ENCODE measurements at places on chromosomes 11 and 22. TPM values are rescaled to one million over a fixed set of nuclear protein-coding genes. Genes with fewer than 3 reads are reported as not detected.

Gene TOB2
- 46.6 TPM for total RNA-seq

Gene THY1
- total RNA-seq = 376 TPM

DNA sequence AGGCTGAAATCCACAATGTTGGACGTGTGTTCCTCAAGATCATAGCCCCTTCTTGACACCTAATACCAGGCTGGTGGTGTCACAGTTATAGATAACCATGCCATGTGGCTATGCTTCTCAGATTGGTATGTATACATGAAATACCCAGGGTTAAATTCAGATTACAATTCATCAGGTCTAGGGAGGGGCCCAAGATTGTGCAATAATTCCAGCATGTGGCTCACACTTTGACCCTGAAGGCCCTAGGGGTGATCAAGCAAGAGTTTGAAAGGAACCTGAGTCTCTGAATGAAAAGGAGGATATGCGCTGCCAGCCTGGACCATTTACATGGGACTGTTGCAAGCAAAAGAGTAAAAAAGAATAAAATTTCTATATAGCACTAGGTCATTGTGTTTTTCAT is 7.4 kb downstream of the OR4C6 start:
- DNase-seq = no peak

DNA sequence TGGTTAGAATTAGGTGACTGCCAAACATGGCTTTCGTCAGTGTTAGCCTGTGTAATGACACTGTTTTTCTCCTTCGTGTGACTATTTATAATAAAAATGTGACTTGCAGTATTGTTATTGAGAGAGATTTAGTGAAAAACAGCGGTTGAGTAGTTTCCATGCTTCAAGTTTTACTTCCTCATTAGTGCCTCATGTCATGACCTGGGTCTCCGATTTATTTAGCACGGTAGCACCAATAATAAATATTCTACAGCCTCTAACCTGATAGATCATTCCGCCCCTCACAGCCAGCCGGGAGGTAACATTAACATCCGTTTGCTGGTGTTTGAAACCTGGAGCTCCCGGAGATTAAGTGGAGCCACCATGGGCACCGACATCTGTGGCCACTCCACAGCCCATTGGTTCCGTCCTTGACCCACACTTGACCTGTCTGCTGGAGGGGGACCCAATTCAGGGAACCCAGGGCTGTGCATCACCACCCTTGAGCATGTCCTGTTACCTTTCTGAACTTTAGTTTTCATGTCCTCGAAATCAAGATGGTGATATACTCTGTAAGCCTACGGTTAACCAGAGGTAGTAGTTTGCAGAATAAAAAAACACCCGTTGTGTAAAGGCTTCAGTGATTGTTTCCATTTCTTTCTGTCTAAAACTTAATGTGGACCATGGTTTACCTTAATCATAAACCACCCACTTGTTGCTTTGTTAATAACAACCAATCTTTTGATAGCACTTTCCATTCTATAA is 104.1 kb downstream of the ATXN10 start:
- no peak for DNase-seq

- DNase-seq = no peak
Measured at GRCh38 chr11:74037309-74037708, 28.4 kb upstream of the UCP3 start.

DNA sequence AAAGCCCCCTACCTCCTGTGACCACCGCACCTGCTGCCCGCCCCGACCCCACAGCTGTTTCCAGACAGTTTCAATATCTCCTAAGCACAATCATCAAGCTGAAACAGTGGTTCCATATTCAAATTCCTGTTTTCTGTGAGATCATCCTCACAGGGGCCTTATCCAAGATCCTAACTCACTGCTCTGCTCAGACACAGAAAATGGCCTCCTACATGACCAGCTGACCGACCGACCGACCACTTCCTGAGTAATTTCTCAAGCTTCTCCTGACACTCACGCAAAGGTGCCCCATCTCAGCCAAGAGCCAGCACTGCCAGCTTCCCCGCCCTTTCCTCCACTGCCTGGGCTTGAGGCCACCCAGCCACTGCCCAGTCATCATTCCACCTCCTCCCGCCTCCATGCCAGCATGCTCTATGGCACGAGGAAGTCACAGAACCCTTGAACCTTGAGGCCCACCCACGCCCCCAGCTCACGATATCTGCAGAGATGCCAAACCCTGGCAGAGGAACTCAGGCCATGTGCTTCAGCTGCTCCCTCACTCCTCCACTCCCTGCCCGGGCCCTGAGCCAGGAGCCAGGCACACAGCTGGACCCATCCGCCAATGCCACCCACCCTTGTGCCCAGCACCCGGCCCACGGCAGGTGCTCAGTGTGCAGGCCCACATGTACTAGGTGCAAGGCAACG is 14.0 kb downstream of the KIAA0930 start:
- DNase-seq = no peak

GRCh38 chr11:106271086-106271485 is 193.6 kb downstream of the AASDHPPT start:
- DNase-seq = no peak

Gene OR5F1
- total RNA-seq = not detected

Gene OR51B4
- not detected for total RNA-seq

DNA sequence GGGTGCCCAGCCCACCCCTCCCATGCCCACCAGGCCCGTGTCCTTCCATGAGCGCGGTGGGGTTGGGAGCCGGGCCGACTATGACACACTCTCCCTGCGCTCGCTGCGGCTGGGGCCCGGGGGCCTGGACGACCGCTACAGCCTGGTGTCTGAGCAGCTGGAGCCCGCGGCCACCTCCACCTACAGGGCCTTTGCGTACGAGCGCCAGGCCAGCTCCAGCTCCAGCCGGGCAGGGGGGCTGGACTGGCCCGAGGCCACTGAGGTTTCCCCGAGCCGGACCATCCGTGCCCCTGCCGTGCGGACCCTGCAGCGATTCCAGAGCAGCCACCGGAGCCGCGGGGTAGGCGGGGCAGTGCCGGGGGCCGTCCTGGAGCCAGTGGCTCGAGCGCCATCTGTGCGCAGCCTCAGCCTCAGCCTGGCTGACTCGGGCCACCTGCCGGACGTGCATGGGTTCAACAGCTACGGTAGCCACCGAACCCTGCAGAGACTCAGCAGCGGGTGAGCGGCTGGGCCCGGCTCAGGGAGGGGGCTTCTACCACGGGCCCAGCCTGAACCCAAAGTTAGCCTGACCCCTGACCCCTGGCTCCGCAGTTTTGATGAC is 3.0 kb downstream of the PKP3 start:
- DNase-seq = no peak

DNA sequence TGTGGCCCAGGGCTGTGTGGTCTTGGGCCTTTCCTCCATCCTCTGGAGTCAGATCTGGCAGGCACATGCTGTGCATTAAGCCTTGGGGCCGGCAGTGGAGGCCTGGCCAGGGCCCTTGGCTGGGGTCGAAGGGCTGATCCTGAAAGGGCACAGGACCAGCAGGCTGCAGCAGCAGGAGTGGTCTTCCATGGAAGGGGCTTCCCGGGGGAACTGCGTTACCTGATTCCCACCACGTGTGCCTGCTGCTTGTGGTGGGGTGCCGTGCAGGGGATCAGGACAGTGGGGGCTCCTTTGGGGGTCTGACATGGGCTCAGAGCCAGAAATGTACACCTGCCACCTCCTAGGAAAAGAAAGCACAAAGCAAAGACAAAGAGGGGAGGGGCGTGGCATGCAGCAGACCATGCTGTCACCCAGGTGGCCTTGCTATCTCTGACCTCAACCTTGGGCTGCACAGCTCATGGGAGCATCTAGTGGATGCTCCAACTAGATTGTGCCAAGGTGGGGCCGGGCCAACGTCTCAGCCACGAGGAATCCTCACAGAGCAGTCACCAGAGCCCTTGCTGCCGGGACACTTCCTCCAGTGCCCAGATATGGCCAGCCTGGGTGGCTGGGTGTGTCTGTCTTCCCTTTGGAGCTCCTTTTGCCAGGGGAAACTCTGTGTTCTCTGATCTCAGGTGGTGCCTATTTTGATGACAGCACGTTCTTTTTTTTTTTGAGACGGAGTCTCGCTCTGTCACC is 17.9 kb upstream of the YPEL1 start:
- no peak for DNase-seq

DNA sequence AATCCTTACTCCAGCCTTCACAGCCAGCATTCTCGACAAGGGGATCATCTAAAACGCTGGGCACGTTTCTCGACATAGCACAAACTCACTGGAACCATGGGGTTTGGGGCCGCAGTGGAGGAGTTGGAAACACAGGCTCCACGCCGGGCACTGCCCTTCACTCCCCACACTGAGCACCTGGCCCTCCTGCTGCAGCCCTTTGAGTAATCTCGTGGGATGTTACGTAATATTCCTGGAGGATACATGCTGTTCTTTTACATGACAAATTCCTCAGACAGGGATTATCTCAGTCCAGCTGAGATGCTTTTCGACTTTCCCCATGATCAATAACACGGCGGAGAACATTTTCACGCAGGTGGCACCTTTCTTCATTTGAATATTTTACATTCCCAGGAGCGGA is 408.0 kb downstream of the SHANK2 start:
- DNase-seq = no peak
